NCI-H69 (cell line): ENCODE measurements at places on chromosomes 3 and 15.

- no peak for DNase-seq
These were observed 23.9 kb downstream of the FAM174B start for GRCh38 chr15:92631721-92632120.

DNA sequence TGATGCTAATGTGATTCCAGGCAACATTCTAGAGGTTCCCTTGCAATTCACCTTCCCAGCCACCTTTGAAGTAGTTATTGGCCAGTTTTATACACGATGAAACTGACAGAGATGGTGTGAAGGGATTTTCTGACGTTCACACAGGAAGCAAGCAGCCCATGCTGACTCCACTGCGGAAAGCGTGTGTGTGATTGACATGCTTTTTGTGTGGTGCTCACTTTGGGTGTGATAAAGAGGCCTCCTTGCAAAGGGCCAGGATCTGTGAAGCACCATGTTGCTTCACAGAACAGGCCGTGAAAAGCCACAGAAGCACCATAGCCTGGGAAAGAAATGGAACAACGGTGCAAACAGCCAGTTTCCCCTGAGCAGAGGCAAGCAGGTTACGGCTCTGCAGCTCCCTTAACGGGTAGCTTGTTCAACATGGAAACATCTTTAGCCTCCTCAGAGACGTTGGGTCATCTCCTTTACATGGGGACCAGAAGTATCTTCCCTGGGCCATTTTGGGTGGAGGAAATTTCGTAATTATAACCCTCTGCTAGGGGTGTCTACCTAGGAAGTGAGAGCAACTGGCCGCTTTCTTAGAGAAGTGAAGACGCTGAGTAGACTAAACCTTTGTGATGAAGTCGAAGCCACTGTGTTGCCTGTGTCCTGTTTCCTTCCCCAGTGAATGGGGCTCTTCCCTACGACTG, 108.5 kb downstream of the APBA2 start:
- DNase-seq, result no peak

- no peak for DNase-seq
These were observed 875.6 kb upstream of the ROBO1 start for GRCh38 chr3:80643421-80643820.

GRCh38 chr3:8575364-8576104, 69.1 kb downstream of the SSUH2 start:
- no peak for DNase-seq

DNA sequence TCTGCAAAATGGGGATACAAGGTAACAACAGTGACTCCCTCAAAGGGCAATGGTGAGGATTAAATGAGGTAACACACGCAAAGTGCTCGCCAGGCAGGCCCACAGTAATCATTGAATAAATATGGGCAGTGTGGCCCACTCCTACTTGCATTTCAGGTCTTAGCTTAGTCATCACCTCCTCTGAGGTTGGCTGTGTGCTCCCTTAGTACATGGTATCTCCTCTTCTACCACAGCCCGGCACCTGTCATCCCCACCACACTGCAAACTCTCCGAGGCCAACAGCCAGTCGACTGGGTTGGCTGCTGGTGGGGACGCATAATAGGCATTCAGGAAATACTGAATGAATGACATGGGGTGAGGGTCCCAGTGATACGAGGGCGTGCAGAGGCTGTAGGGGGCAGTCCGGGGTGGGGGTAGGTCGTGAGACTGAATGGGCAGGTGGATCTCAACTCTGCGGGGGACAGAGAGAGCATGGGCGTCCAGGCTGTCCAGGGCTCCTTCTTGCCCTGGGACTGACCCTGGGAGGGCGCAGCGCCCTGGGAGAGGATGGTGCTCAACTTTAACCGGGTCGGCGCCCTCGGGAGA, 375 bp upstream of the MYZAP start:
- no peak for DNase-seq

DNA sequence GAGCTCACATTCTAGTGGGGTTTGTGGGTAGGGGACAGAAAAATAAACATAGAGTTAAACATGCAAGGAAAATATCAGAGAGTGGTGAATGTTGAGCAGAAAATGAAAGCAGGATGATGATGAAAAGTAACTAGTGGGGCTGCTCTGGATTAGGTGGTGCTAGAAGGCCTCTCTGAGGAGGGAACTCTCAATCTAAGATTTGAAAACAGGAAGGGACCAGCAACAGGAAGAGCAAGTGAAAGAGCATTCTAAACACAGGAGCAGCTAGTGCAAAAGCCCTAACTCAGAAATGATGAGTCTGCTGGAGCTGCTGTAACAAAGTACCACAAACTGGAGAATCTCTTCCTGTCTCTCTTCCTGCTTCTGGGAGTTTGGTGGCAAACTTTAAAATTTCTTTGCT, 468.6 kb upstream of the AGTR1 start:
- no peak for DNase-seq

DNA sequence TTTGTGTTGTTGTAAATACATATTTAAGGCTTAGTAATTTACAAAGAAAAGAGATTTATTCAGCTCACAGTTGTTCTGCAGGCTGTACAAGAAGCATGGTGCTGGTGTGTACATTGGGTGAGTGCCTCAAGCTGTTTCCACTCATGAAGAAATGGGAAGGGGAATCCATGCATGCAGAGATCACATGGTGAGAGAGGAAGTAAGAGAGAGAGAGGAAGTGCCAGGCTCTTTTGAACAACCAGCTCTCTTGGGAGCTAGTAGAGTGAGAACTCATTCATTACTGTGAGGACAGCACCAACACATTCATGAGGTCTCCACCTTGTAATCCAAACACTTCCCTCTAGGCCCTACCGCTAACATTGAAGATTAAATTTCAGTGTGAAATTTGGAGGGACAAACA, 909.2 kb downstream of the NSUN3 start:
- DNase-seq, result peak; percentile 5

GRCh38 chr3:110969229-110970211, 102.1 kb upstream of the NECTIN3 start:
- DNase-seq, result no peak

DNA sequence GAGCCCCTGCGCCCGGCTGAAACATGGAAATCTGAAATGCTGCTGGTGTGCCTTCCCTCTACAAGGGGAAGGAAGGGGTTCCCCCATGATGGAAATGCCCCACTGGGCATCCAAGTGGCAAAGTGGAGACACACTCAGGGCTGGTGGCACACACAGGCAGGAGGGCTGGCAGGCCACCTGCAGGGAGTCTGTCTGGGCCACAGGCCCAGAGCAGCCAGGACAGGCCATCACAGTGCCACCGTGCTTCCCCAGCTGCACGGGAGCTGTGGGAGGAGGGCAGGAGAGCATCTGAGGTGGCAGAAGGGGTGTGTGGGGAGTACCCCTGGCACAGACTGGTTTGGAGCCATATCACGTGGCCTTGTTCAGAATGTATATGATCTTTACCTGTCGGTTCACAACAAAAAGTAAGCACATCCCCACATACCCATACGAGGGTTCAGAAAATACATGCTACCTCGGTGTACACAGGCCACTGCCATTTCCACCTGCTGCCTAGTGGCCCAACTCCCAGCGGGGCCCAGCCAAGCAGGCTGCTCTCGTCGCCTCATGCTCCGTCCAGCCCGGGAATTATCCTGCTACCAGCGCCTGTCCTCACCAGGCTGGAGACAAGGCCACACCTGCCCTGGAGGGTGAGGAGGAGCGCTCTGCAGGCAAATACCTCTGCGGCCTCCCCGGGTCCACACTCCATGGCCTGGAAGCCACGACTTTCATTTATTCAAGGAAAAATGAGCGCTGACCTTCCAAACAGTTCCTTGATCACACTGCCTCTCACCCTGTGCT, 22.6 kb upstream of the DUSP7 start:
- no peak for DNase-seq

DNA sequence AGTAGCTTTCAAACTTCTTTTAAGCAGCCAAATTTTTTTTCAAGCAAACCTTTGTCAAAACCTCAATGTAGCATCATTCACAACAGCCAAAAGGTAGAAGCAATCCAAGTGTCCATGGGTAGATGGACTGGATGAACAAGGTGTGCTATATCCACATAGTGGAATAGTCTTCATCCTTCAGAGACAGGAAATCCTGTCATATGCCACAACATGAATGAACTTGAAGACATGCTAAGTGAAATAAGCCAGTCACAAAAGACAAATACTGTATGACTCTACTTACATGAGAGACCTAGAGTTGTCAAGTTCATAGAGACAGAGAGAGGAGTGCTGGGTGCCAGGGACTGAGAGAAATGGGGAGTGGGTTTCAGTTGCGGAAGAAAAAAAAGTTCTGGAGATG, 87.6 kb downstream of the SRGAP3 start:
- no peak for DNase-seq

DNA sequence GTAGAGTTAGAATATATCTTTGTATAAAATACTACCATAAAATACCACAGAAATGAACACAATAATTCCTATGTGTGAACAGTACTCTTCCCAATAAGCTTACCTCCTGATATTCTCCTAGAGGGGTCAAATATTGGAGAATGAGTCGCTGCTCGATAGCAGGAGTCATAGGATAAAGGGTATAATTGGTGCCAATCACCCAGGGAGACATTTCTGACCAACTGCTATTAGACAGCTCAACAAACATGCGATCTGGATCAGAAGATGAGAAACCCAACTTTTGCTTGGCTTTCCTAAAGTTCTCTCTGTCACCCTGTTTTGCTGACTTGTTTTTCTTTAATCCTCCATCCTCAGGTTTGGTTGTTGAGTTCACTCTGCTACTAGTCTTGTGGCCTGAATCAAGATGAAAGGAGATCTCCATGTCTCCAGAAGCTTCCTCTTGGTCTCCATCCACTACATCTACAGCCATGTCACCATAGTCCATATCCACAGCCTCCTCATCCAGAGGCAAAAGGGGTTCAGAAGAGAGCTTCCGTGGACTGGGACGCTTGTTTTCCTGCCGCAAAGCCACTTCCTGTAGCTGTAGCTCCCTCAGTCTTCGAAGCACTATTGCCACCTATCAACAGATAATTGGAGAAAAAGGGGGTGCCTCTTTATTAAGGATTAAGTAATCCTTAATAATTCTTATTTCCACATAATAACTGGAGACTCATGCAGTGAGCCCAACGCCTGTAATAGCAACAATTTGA, 50.4 kb downstream of the RBM15B start:
- no peak for DNase-seq

DNA sequence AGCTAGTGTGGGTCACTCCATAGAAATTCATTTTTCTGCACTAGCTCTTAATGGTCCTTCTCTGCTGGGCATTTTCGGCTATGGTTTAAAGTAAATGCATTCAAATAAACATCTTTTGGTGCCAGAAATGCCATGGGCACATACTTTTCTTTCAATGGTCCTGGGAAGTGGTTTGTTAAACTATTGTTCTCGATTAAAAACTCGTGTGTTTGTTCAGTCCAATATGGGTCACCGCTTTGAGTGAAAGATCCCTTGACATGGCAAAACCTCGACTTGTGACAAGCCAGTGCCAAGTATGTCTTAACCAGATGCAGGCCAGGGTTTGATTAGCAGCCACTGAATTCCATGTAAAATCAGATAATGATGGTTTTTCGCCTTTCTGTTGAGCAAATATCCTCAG, 331.9 kb upstream of the WNT5A start:
- DNase-seq, result no peak

DNA sequence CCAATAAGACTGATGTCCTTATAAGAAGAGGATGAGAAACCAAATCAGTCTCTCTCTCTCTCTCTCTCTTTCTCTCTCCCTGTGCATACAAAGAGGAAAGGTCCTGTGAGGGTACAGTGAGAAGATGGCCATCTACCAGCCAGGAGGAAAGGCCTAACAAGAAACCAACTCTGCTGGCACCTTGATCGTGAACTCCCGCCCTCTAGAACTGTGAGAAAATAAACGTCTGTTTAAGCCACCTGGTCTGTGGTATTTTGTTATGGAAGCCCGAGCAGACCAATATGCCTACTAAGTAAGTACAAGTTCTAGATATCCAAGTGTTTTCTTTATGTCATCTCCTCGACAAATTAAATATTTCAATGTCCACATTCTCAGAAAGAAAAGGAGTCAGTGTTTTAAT, 44.9 kb upstream of the TMC3 start:
- DNase-seq, result no peak

DNA sequence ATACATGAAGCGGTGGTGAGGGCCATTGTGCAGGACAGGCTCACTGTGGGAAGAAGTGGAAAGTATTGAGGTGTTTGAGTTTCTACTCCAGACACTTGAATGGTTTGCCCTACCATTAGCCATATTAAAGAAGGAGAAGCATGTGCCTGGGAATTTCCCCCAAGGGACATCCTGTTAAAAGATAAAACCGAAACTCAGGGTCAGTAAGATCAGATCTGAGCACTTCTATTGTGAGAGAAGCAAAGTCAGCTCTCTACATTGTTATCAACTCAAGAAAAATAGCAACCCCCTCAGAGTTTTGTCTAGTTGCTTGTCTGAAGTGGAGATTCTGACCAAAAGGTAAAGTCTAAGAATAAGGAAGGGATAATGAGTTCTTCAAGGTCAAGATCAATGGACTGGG, 269.8 kb downstream of the CHST2 start:
- no peak for DNase-seq

GRCh38 chr3:98967758-98968157, 66.3 kb upstream of the DCBLD2 start:
- DNase-seq, result no peak

- DNase-seq, result peak; percentile 91
These were observed at the start of gene MCTP2 for GRCh38 chr15:94230883-94231722. Gene MCTP2 (plus strand): TSS chr15:94231561. CDS start chr15:94298266, 66,705 bp downstream.

- DNase-seq, result no peak
These were observed 17.9 kb downstream of the VIPR1 start for GRCh38 chr3:42520336-42520735.

DNA sequence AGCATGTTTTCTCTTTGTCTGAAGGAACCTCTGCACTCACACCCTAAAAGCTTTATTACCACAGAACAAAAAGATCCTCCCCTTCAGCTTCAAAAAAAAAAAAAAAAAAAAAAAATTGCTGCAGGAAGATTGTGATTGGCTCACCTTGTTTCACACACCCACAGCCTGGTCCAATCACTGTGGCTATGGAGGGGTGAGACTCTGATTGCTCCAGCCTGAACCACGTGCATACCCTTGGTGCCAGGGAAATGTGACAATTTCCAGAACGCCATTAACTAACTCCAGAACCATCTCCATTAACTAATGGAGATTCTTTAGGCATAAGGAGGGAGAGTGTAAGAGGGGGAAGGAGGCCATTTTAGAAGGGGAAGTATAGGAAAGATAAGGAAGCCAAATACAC, 106.5 kb upstream of the CRBN start:
- DNase-seq, result no peak

- no peak for DNase-seq
These were observed 94.1 kb downstream of the MYH15 start for GRCh38 chr3:108416111-108416869.

- no peak for DNase-seq
These were observed 106.6 kb upstream of the PTPRG start for GRCh38 chr3:61454801-61455200.

- DNase-seq, result no peak
These were observed 17.6 kb upstream of the CLDN16 start for GRCh38 chr3:190370369-190370768.
